ENCODE measurements at places on chromosomes 6 and 20.

DNA sequence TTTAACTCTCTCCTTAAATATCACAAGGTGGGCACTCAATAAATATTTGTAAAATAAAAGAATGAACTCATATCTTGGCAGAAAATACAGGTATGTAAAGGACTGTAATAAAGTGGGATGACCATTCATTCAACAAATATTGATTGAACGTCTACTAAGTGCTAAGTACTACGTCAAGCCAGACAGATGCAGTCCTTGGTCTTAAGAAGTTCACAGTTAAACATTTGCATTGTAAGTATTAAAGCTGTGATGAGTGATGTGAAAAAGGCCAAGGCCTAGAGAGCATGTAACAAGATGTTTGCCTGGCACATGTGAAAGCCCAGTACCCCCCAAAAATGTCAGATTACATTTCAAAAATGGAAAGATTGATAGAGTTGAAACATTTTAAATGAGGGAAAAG, 130.1 kb upstream of the TMEM170B start:
- no peak for DNase-seq

DNA sequence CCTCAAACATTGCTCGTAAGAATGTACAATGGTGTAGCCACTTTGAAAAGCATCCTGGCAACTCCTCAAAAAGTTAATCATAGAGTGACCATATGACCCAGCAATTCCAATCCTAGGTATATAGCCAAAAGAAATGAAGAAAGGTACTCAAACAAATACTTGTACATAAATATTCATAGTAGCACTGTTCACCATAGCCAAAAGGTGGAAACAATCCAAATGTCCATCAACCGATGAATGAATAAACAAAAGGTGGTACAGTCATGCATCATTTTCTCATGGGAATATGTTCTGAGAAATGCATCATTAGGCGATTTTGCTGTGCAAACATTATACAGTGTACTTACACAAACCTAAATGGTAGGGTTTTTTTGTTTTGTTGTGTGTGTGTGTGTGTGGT, 74.4 kb upstream of the TBC1D7 start:
- no peak for DNase-seq

DNA sequence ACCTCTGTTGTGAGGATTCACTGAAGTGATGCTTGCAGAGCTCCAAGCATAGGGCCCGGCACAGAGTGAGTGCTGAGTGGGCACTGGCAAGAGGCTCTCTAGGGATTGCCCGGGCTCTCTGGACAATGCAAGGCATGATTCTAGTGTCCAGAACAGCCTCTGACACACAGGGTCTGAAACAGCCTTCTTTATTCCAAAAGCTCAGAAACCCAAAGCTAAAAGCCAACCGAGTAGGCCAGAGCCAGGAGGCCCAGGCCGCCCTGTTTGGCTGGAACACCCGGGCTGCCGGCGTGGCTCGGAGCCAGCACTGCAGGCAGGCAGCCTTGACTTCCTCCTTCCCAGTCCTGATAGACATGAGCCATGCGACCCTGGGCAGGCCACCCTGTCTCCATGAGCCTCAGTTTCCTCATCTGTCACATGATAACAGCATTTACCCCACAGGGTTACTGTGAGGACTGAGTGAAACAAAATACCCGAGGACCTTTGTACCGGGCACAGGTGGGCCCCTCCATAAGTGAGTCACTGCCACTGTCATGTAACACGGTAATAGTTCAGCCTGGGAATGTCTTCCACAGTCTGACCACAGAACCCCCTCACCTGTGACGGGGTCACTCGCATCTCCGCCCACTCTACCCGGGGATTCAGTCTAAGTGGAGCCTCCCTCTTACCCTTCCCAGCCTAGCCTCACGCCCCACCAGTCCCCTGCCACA, 51.5 kb downstream of the PTPRT start:
- no peak for DNase-seq

- DNase-seq: no peak
Observed at GRCh38 chr20:5667705-5668528, 82.3 kb upstream of the SHLD1 start.

GRCh38 chr6:116379764-116380163, 9.0 kb downstream of the DSE start:
- no peak for DNase-seq

DNA sequence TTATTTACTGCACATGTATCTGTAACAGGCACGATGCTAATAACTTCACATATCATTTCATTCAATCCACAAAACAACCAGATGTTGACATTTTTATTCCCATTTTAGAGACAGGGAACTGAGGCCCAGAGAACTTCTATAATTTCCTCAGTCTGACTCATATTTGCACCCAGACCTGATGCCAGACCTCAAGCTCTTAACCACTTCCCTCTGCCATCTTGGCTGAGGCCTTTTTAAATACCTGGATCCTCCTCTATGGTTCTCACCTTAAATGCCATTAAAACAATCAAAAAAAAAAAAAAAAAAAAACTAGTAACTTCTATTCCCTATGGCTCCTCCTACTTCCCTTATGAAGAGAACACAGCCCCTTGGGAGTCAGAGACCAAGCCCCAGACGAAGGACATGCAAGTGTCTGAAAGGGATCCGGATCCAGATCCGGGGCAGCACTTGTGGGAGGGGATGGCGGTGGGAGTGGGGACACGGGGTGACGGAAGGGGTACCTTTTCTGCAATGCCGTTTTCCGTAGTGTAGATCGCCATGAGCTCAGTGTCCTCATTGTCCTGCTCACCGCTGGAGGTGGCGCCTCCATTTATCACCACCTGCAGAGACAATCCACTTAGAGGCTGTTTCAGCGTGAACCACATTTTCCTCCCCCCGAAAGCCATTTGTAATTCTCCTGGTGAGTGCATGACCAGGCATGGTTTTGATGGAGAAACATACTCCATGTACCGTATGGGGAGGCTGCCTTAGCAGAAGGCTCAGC, 88.7 kb downstream of the SLC23A2 start:
- DNase-seq: no peak

DNA sequence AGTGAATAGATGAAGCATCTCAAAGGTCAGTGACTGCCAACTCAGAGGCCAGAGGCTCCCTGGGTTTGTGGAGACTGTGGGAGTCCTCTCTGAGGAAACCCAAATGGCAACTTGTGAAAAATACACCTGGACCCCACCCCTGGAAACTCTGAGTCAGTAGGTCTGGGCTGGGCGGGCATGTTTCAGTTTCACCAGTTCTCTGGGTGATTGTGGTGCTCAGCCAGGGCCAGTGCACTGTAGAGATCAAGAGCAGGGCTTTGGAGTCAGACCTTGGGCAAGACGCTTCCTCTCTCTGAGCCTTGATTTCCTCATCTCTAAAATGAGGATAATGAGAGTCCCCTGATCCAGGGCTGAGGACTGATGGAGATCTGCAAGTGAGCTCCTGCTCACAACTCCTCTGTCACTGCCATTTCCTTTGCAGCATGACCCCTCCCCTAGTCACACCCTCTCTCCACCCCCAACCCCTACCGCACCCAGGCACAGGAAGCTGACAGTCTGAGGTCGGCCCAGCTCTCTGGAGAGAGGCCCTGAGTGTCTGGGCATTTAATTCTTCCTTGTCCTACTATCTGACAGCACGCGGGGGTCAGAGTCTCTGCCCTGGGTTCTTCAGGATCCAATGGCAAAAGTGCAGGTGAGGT, 5.1 kb downstream of the DEF6 start:
- peak; percentile 77 for DNase-seq

DNA sequence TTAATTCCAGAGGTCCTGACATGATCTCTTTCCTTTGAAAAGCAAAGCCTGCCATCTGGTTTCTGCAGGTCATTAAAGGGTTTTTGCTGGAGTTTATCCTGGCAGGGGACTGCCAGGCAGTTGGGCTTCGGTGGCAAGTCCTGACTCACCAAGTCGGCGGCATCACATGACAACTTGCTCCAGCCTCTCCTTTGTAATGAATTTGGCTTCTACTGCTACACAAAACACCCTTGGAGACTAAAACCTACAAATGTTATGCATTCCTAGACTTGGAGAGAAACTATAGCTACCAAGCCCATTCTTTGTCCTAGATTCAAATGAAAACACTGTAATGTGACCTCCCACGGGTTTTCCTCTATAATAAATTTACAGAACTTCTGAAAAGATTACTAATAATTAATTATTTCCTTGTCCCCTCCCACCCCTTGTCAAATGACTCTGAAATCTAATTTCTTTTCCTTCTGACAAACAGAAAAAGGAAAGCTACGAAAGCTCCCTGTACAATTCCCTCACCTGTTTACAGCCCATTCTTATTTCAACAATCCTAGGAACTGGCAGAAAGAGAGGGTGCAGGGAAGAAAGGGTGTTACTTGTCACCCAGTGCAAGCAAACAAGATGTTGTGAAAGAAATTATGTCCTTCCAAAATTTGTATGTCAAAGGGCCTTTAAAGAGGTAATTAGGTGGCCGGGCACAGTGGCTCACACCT, 62.9 kb downstream of the QRSL1 start:
- DNase-seq: no peak

- no peak for DNase-seq
Observed at GRCh38 chr6:9401960-9402359, 966.6 kb upstream of the SLC35B3 start.

DNA sequence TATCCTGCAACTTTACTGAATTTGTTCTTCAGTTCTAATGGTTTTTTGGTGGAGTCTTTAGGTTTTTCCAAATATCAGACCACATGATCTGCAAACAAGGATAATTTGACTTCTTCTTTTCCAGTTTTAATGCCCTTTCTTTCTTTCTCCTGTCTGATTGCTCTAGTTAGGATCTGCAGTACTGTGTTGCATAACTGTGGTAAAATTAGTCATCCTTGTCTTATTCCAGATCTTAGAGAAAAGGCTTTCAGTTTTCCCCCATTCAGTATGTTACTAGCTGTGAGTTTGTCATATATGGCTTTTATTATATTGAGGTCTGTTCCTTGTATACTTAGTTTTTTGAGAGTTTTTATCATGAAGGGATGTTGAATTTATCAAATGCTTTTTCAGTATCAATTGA, 4.3 kb downstream of the MICA start:
- no peak for DNase-seq

GRCh38 chr20:4130404-4131189, 115.2 kb upstream of the RNF24 start:
- DNase-seq: no peak

DNA sequence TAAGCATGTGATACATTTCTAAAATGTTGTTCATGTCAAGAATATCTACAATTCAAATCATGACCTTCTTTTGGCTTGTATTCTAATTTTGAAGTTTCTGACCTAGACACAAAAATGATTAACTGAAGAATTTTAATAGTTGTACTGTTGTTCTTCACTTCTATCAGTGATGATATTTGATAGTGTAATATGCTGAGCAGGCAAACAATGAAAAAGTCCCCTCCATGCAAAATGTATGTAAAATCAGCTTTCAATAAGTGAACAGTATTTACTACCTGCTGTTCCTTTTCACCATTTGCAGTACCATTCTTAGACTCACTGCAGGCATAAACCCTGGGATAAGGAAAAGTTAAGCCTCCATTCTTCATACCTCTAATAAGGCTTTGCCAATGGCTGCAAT, 201.5 kb downstream of the LAMA2 start:
- DNase-seq: no peak

GRCh38 chr20:57701090-57701489, 8.7 kb downstream of the PMEPA1 start:
- DNase-seq: no peak

- no peak for DNase-seq
Observed at GRCh38 chr20:32830437-32830836, 10.7 kb downstream of the MAPRE1 start.

DNA sequence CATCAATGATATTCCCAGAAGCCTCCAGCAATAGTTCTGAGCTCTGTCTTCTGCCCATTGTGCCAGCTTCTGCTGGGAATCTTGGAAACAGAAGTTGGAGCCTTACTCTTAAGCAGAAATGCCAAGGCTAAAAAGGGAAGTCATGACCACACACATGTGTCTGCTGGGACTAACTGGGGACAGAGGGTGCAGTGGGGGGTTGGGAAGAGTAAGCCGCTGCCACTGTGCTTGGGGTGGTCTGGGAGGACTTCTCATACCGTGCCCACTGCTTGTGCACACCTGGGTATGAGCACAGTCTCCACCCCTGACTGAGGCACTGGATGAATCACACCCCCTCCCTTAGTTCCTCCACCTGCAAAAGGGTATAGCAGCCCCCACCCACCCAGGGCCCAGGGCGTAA, 90.7 kb downstream of the CDC5L start:
- DNase-seq: no peak

DNA sequence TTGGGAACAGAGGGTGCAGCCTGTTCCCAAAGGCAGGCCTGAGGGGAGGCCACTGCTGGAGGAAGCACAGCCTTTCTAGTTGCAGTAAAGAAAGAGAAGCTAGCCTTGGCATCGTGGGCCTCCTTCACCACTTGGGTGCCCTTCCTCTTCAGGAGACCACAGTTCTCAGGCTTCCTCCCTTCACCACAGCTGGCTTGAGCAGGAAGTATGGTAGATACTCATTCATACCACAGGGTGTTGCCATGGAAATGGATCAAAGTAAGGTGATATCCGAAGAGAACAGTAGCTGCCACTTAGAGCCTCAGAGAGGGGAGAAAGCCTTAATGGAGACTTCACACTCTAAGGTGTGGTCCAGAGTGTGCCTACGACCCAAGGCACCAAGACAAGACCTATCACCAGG, 120.4 kb upstream of the RIPOR2 start:
- DNase-seq: peak; percentile 13

GRCh38 chr6:128363020-128363813, 157.2 kb downstream of the PTPRK start:
- no peak for DNase-seq

DNA sequence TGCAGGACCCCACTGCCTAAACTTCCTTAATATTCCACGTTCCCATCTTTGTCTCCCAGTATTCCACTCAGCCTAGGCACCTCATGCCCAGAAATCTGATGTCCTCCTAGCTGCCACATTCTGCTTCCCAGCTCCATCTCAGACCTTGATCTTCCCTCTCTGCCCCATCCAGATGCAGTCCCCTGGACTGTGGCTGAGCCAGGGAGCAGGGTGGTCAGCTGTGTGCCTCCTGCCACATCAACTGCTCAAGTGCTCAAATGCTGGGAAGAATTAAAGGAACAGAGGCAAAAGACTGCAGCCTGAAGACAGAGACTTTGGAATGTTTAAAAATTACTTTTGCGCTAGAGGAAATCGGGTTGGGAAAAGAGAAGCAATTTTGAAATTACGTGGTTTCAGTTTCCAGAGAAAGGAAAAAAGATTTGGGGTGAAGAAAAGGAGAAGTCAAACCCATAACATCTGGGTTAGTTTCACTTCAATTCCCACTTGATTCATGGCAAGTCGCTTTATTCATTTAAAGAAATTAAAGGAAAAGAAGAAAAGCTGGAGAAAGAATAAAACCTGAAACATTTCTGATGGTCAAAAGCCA, 704.8 kb downstream of the PTPRT start:
- no peak for DNase-seq

- no peak for DNase-seq
Observed at GRCh38 chr20:61114493-61115175, 137.4 kb upstream of the CDH4 start.

- no peak for DNase-seq
Observed at GRCh38 chr6:20746024-20746423, 211.8 kb downstream of the CDKAL1 start.

DNA sequence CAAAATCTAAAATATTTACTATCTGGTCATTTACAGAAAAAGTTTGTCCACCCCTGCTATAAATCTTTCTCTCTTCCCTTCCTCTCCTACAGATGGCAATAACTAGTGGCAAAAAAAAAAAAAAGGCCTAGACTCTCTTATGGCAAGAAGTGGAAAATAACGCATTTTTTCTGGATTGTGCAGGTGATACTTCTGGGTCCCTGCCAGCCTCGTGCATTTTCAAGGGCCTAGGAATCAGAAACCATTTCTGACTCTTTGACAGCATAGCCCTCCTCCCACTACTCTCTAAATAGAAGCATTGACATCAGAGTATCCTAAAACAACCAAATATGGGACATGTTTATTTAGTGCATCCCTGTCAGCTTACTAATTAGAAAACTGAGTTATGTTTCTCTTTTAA, 251.0 kb downstream of the KHDC1L start:
- no peak for DNase-seq
